GM12891 (cell line): ENCODE measurements at places on chromosomes 16 and 17.

- no peak for DNase-seq
Observed at GRCh38 chr16:20676268-20676825, 21.1 kb downstream of the ACSM1 start.

GRCh38 chr16:75455677-75456076 is 8.8 kb downstream of the TMEM170A start:
- no peak for DNase-seq

- no peak for DNase-seq
Observed at GRCh38 chr17:52149626-52150025, 8.9 kb downstream of the CA10 start.

- no peak for DNase-seq
Observed at GRCh38 chr17:43482103-43483012, 1.4 kb upstream of the DHX8 start.

GRCh38 chr17:62888765-62889164 is 77.3 kb upstream of the TANC2 start:
- no peak for DNase-seq

DNA sequence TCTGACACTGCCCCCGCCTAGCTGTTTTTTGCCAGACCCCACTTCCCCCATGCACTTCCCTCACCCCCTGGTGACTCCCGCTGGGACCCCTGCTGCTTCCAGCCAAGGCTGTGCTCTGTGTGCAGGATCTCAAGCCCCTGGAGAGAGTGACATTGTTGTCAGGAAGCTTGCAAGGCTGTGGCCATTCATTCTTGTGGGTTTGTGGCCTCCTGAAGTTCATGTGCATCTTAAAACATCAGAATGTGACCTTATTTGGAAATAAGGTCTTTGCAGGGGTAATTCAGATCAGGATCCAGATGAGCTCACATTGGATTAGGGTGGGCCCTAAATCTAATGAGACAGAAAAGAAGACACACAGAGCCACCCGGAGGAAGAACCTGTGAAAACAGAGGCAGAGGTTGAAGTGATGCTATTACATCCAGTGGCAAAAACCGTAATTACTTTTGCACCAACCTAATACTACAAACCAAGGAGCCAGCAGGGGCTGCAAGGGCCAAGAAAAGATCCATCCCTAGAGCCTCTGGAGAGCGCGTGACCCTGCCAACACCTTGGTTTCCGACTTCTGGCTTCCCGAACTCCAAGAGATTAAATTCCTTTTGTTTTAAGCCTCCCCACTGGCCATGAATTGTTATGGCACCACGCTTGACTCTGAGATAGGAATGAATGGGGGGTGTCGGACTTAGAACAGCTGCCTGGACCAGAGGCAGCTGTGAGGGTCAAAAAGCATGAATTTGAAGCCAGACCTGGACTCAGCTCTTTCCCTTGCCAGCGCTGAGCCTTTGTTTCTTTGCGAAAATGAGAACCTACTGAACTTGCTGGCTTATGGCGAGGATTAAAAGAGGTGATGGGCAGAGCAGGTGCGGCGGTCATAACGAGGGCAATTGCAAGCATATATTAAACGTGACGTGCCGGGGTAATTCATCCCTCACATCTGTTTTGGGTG is 75.5 kb downstream of the BMERB1 start:
- no peak for DNase-seq

- DNase-seq, result no peak
Observed at GRCh38 chr17:56313201-56313600, 159.9 kb downstream of the ANKFN1 start.

DNA sequence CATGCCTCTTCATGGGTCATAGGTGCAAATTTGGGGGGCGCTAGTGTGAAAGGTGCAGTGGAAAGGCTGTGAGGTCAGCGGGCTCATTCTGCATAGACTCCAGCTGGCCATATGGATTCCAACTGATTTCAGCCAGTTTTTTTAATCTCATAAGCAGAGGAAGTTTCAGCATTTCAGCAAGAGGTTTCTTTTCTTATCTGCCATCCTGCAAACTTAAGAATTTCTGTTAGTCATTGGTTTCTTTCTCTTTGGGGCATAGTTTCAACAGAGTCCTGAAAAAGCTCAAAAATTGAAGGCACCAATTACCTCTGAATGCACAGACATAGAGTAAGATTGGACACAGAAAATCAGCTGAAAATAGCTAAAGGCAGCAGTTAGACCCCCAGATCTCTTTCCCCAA is 16.2 kb upstream of the ALOX15 start:
- no peak for DNase-seq

- peak; percentile 59 for DNase-seq
Observed at GRCh38 chr17:38572669-38573365, 32.9 kb downstream of the SRCIN1 start.

- DNase-seq, result no peak
Observed at GRCh38 chr17:72097144-72097543, 23.7 kb upstream of the SOX9 start.

- no peak for DNase-seq
Observed at GRCh38 chr16:893360-893759, 77.4 kb downstream of the LMF1 start.

GRCh38 chr17:48484850-48485249 is 46.0 kb downstream of the HOXB1 start:
- no peak for DNase-seq

- DNase-seq, result no peak
Observed at GRCh38 chr17:12706070-12706469, 40.4 kb downstream of the MYOCD start.

- peak; percentile 18 for DNase-seq
Observed at GRCh38 chr17:2694381-2695242, 17.0 kb downstream of the CLUH start.
